ENCODE measurements at places on chromosomes 13 and 19. TPM values are rescaled to one million over a fixed set of nuclear protein-coding genes. Genes with fewer than 3 reads are reported as not detected.

The ZNF726 gene
- 4.4 TPM for total RNA-seq

The ICAM5 gene
- total RNA-seq = 0.20 TPM

The CYP2A7 gene
- not detected for total RNA-seq

DNA sequence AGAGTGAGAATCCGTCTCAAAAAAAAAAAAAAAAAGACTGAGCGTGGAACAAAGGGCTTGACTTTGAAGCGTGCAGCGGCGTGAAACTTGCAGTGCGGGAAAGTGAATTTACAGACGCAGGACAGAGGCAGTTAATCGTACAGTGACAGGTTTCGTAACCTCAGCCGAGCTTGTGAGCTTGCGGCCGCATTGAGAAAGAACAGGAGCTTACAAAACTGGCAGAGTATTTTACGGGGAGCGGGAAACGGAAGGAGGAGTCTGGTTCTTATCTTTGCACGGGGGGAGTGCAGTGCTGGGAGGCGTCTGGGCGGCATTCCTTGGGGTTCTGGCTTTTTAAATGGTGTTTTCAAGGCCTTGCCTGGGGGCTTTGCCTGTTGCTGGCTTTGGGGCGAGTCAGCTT is 6.0 kb upstream of the BSG start:
- no peak for DNase-seq

GRCh38 chr13:83877651-83878355 is 4.5 kb downstream of the SLITRK1 start:
- DNase-seq = no peak

DNA sequence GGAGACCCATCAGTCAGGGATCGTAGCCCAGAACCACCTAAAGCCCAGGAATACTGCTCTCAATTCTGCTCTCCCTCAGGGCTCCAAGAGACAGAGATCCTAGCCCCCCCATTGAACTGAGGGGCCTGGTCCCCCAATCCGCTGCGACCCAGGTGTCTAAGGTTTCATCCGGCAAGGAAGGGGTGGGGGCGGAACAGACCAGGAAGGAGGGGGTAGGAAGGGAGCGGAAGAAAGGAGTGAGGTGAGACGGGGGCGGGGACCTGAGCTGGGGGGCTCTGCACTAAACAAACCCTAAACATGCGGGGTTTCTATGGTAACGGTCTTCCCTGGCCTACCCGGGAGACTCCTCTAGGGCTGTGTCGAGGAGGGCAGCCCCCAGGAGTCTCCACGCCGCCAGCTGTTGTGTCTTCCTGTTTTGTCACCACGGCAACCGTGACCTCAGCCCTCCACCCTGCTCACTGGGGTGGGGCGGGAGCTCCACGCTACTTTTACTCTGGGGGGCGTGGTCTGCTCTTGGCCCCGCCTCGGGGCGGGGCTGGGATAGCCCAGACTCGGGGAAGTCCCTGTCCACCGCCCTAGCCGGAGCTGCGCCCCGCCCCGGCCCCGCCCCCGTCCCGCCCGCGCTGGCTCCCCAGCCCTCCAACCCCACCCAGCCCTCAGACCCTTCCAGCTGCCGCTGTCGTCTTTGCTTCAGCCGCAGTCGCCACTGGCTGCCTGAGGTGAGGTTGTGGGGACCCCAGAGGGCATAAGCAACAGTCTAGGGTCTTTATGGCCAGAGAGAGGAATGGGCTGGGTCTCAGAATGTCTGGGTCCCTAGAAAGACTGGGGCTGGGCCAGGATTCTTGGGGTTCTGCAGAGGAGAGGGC is at the start of gene MYADM:
MYADM (plus strand) TSS at position 659 of the 866 bp plus-strand sequence. CDS start 5,647 bp downstream, outside the sequence.
- peak; percentile 97 for DNase-seq

GRCh38 chr13:97182111-97182890 is 39.8 kb upstream of the MBNL2 start:
- DNase-seq = no peak

All from CD4-positive, CD25-positive, alpha-beta regulatory T cell (primary cell).